Activated T-helper 9 cell treated with anti-CD3 and anti-CD28 coated beads, Interleukin-2, amount 50 U/mL, for 16 hours (primary cell): ENCODE measurements at places on chromosomes 2 and 18.
A peak's percentile ranks its signal among the peaks of the same experiment; 100 is the strongest.

- DNase-seq = no peak
These were observed 393.7 kb downstream of the PIK3C3 start for GRCh38 chr18:42348722-42349121.

DNA sequence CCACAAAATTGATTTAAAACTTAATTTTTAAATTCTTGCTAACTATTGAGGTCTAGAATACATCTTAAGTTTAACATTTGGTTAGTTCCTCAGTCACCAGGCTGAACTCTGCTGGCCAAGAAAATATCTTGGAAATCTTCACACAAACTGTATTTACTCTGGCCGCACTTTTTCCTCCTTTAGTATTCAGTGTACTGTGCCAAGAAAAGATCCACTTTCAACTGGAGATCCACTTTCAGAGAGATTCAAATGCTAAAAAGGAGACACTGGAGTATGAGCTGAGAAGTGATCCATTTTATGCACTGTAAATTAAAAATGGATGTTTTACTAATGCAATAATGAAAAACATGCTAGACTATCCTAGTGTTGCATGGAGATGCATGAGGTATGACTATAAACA is 98.1 kb downstream of the ANTXR1 start:
- no peak for DNase-seq

DNA sequence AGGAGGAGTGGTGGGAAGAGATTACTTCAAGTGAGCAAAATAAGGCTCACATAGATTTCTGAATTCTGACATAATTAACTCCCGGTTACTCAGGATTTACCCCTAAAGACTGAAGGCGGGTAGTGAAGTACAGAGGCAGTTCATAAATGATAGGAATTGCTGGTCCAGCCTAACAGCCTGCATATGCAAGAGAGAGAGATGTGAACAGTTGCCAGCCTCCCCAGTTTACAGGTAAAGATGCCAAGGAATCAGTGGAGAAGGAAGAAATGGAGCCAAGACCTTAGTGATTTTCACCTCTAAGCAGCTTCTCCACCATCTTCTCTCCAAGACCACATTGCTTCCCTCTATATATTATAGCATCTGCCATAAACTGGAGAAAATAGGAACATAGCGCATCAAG is 91.8 kb upstream of the THUMPD2 start:
- no peak for DNase-seq

- no peak for DNase-seq
These were observed 281.9 kb downstream of the FIGN start for GRCh38 chr2:163453920-163454319.

GRCh38 chr2:240299710-240300068 is 135.8 kb upstream of the GPC1 start:
- DNase-seq = no peak

GRCh38 chr18:75830828-75831227 is 403.3 kb upstream of the SMIM21 start:
- DNase-seq = no peak

DNA sequence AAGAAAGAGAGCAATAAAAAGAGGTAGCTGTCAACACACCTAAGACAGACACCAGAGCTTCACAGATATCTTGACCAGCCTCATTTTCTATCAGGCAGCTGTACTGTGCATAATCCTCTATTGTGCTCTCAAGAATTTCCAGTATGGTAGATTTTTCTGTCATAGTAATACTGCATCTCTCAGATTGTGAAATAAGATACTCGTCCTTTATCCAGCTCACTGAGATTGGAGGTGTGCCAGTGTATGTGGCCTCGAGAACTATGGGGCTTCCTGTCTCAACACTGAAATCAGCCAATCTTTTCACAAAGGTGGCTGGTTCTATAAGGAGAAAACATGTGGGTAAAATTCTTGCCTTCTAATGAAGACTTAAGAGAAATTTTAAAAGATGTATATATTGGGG is 88.9 kb downstream of the TTN start:
- DNase-seq = no peak

- DNase-seq = no peak
These were observed 5.9 kb upstream of the FHL2 start for GRCh38 chr2:105404736-105405135.

- DNase-seq = no peak
These were observed 2.7 kb downstream of the CHPF start for GRCh38 chr2:219540784-219541504.

GRCh38 chr2:209425471-209426071 is 1.7 kb downstream of the MAP2 start:
- no peak for DNase-seq

DNA sequence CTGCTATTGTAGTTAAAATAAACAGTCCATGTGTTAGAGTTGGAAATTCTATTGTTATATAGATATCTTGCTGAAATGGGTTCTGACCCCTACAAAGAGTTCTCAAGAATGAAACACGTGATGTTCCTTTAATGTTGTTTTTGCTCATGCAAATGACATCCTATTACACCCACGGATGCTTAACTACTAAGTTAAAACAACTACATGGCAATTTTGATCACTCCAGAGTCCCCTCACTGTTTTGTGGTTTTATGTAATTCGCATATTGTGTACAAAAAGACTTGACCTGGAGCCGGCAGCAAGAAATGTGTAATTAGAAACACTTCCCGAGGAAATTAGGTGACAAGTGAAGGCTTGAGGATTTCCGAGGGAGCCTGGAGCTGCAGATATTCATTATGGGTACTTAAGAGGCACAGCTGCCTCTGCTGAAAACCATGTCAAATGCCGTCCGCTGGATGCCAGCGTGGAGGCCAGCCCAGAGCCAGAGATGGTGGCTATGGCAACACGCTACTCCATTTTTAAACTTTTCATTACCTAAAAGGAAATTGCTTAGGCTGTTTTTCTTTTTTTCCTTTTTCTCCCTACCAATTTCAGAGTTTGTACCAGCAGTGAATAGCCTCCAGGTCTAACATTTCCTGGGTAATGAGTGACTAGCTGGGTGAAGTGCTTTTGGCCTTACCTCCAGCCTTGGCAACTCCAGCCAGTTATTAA is 21.0 kb upstream of the CABLES1 start:
- no peak for DNase-seq

DNA sequence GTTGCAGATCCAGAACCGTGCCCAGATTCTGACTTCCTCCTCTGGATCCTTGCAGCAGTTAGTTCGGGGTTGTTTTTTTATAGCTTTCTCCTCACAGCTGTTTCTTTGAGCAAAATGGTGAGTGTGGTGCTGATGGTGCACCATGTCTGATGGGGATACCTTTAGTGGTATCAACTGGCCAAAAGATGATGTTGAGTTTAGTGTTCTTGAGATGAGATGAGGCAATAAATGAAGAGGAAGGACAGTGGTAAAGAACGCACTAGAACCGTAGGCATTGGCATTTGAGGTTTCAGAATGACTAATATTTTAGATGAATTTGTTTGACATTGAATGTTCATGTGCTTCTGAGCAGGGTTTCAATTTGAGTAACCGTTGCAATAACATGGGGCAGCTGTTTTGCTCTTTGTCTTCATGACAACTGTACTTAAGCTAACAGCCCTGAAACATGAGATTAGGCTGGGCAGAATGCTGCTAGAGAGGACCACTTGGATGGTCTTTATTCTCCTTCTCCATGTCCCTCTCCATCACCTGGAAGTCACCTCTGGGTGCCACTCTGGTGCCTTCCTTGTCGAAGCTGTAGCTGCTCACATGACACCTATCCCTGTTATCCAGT is 3.9 kb downstream of the CTLA4 start:
- DNase-seq = no peak

- DNase-seq = peak; percentile 62
These were observed 12.8 kb downstream of the ATP6V1B1 start for GRCh38 chr2:70948337-70949003.

DNA sequence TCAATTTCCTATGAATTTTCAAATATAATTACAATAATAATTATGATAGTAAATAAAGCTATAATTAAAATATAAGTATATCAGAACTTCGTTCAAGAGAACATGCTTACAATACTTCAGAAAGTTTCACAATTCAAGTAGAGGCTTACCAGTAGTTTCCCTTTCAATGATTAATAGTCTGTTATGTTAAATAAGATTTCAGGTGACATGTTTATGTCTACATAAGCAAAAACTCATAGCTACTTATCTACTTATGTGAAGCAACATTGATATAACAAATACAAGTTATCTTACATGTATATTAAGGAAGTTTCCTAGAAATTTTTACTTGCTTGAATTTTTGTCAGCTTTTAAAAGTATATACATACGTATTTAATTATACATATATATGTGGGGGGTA is 4.5 kb upstream of the COL3A1 start:
- DNase-seq = no peak

DNA sequence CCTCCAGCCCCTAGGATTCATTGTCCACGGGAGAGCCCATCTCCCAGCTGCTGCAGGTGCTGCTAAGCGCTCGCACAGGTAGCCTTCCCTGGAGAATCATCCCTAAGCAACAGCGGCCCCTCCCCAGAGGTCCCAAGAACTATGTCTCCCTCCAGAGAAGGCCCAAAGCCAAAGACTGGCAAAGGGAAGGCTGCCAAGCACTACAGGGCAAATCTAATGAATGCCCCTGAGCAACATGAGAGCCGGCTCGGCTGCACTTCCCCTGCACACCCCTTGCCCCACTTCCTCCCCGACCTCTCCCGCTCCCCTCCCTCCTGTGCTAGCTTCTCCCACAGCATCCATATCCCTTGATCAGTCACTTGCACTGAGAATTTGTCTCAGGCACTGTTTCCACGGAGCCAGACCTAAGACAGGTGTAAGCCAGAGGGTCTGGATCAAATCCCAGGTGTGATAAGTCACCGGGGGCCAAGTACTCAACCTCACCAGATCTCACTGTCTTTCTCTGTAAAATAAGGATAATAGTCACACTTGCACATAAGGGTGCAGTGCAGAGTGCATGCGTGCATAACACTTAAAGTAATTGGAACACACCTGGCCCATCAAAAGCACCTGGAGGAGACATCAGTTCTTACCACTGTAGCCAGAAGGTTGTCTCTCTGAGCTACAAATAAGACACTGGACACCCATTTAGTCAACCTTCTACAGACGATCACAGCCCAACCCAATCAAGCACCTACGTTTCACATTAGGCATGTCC is 20.1 kb upstream of the COL6A3 start:
- DNase-seq = no peak

- DNase-seq = no peak
These were observed 11.8 kb downstream of the ALS2 start for GRCh38 chr2:201768918-201769317.

- DNase-seq = no peak
These were observed 250.8 kb upstream of the CTAGE1 start for GRCh38 chr18:22668496-22668895.

DNA sequence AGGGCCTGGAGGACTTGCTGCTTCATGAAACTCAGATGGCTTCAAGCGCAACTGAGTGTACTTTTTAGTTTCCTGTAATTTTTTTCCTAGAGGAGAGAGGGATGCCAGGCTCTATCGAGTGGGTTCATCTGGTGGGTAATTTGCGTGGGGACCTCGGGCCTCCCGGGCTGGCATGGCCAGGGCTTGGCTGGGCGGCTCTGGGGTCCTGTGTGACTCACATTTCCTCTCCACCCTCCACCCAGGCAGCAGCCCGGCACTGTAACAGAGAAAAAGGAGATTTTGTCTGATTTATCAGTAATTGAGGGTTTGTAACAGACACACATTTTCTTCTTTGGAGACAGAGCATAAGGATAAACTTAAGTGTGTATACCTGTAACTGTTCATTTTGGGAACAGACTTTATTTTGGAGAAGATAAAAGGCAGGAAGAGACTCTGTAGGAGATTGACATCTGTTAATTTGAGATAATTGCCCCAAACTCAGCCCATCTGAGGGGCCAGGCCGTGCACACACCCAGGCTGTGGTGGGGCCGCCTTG is 64.3 kb downstream of the NFATC1 start:
- DNase-seq = no peak

DNA sequence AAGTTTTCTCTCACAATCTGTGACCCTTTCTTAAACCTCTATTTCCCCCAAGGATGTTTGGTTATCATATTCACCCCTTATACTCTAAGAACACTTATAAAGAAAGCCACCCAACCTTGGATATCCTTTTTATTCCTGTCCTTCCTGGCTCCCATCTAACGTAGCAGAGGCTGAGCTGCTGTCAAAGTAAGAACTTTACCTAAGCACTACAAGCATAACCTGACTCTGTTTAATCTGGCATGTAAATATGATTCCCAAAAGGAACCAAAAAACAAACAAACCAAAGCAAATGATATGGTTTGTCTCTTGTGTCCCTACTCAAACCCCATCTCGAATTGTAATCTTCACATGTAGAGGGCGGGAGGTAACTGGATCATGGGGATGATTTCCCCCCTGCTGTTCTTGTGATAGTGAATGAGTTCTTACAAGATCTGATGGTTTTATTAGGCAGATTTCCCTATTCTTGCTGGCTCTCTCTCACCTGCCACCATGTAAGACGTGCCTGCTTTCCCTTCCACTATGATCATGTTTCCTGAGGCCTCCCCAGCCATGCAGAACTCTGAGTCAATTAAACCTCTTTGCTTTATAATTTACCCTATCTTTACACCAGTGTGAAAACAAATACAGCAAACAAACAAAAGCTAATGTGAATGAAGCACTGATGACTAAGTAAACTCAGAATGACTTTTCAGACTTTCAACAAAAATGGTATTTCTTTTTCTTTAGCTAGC is 72.7 kb upstream of the SPOPL start:
- no peak for DNase-seq

DNA sequence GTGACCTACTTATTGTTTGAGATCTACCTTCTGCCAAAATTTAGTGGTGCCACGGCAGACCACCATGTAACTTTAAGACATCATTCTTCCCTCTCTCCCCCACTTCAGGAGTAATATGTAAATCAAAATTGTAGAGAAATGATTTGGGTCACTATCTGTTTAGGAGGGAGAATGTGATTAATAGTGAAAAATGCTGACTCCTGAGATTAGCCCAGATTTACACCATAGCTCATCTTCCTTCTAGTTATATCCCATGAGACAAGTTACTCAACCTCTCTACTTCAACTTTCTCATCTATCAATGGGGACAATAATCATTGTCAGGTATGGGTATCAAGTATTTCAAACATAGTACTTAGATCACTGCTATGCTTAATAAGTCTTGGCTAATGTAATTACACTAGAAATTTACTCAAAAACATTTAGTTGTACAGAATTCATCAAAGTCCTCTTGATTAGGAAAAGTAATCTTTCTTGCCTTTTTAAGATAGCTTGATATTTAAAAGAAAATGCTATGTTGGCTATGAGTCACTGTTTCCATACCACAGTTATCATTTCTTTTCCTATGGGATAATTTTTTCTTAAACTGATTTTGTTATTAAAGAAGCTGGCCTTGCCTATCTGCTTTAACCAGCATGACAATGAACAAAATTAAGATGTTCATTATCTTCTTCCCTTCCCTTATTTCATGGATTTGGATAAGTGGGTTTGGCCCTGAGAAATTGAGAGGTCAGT is 1038.9 kb upstream of the ZEB2 start:
- no peak for DNase-seq

- DNase-seq = no peak
These were observed 36.7 kb upstream of the ARL4C start for GRCh38 chr2:234533626-234534025.

- no peak for DNase-seq
These were observed 329.7 kb downstream of the FSIP2 start for GRCh38 chr2:186068139-186068801.

- no peak for DNase-seq
These were observed 198.9 kb upstream of the PIK3C3 start for GRCh38 chr18:41756141-41756540.

- peak; percentile 20 for DNase-seq
These were observed 39.1 kb downstream of the TMEM163 start for GRCh38 chr2:134679745-134680144.

- no peak for DNase-seq
These were observed 488.7 kb upstream of the SLC39A10 start for GRCh38 chr2:195168369-195168768.
